ENCODE measurements at places on chromosomes 3 and 15. TPM values are rescaled to one million over a fixed set of nuclear protein-coding genes. Genes with fewer than 3 reads are reported as not detected.

Gene NR2F2
- total RNA-seq: not detected

- H3K27me3 ChIP-seq: no peaks in the 10 kb centered on the region
- H3K36me3 ChIP-seq: peaks cover 2% of the 10 kb centered on the region
- H3K27ac ChIP-seq: no peak overlapping the region
- no peak for DNase-seq
Measured at GRCh38 chr15:101618076-101618475, 34.1 kb downstream of the TM2D3 start.

DNA sequence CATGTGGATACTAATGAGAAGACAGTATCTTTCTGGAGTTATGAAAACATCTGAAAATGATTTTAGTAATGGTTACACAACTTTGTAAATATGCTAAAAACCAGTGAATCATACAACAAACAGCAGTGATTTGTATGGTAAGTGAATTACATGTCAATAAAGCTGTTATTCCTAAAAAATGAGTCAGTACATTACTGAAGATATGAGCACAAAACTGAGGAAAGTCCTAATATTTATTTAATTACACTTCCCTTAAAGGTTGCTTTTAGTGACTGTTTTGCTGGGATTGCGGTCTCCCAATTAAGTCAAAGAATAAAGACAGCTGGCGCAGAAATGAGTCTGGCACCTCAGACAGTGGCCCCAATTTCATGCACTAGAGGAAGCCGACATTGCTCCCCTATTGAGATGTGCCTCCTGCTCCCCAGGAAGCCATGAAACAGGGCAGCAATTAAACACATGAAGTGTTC is 50.9 kb upstream of the FSIP1 start:
- H3K4me1 ChIP-seq: no peaks in the 10 kb centered on the region
- H3K36me3 ChIP-seq: no peaks in the 10 kb centered on the region
- H3K27ac ChIP-seq: no peak overlapping the region
- DNase-seq: no peak
- H3K4me3 ChIP-seq: no peak overlapping the region

DNA sequence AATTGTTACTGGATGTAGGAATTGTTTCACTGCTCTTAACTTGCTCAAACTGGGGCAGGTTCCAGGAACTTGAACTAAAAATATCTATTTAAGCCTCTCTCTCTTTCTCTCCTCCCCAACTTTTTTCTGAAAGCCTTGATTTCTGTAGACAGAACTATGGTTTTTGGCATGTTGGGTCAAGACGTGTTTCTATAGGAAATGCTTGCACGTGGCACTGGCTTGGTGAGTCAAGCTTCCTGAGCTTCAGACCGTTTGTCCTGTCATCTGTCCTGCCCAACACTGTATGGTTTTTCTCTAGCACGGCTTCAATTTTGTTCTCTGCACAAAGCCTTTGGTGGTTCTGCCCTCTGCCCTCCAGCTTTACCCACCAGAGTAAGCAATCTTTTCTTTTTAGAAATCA is 13.5 kb downstream of the EAF1 start:
- H3K27me3 ChIP-seq: no peaks in the 10 kb centered on the region
- peaks cover 70% of the 10 kb centered on the region for H3K36me3 ChIP-seq
- peak overlapping the region; percentile 32 for H3K27ac ChIP-seq
- peaks cover 27% of the 10 kb centered on the region for H3K4me1 ChIP-seq
- peak overlapping the region; percentile 9 for H3K4me3 ChIP-seq

GRCh38 chr15:63672369-63672768 is 75.2 kb downstream of the FBXL22 start:
- peak overlapping the region; percentile 67 for H3K27ac ChIP-seq
- H3K4me1 ChIP-seq: peaks cover 27% of the 10 kb centered on the region

DNA sequence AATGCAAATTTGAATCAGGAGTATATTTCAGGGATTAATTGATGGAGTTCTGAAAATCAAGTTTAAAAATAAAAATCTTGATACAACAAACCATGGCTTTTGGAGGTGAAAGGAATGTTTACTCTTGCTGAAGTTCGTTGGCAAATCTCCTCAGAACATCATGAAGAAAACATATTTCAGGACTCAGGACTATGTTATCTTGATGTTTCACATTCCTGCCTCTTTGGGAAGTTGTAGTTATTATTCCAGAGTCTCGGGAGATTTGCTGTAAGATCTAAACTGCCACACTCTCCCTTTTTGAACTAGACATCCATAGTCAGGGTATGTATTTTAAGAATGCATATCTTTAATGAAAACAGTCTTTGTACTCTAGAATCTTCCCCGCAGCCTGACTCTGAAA is 271.2 kb downstream of the RBMS3 start:
- DNase-seq: no peak
- peaks cover 2% of the 10 kb centered on the region for H3K27me3 ChIP-seq
- no peaks in the 10 kb centered on the region for H3K36me3 ChIP-seq
- no peak overlapping the region for H3K4me3 ChIP-seq

GRCh38 chr3:96192966-96193550 is 621.3 kb upstream of the EPHA6 start:
- H3K4me1 ChIP-seq: no peaks in the 10 kb centered on the region
- no peak for DNase-seq
- H3K27me3 ChIP-seq: no peaks in the 10 kb centered on the region
- H3K27ac ChIP-seq: no peak overlapping the region

DNA sequence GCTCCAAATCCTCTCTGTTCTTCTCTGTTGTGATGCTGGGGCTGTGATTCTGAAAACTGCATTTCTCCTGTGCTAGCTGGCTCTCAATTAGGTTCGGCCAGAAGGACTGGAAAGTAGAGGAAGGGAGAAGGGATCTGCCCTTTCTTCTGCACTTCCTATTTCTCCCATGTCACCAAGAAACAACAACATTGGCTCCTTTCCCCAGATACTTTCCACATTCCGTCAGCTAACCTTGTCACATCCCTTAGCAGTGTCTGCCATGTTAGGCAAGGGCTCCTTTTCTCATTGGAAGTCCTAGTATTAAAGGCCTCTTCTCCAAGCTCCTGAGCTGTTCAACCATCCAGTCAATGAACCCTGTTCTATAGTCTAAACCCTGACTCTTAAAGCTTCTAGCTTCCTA is 171.1 kb downstream of the ZNF621 start:
- H3K36me3 ChIP-seq: no peaks in the 10 kb centered on the region
- no peaks in the 10 kb centered on the region for H3K4me1 ChIP-seq
- no peak overlapping the region for H3K4me3 ChIP-seq

DNA sequence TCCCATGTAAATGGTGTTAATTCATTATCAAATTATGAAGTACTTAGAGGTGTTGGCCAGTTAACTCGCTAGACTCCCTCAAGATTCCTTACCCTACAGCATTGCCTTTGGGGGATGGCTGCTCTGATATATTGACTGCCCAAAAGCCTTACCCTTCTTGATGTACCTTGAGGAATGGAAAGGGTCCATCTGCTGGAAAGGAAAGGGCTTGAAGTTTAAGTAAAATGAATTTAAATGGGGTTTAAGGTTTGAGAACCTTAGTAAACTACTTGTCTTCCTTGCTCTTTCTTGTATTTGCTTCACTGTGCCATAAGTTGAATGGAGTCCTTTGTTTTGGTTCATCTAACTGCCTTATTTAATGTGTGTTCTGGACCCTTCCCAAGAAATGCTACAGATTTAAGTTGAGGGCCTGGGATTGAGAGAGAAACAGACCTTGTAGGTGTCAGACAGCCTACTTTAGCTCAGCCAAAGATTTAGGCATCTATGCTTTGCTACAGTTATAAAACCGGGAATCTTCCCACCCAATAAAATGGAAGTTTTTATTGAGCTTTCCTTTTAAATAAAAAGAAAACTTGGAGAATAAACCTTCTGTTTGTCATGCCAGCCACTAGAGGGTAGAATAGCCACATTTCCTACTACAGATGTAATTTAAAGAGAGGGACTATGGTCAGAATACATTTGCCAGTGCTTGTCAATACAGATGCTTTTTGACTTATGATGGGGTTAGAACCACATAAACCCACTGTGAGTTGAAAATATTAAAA is 25.3 kb downstream of the CMSS1 start:
- H3K36me3 ChIP-seq: peaks cover 1% of the 10 kb centered on the region
- no peak for DNase-seq
- no peak overlapping the region for H3K27ac ChIP-seq
- peaks cover 16% of the 10 kb centered on the region for H3K4me1 ChIP-seq

DNA sequence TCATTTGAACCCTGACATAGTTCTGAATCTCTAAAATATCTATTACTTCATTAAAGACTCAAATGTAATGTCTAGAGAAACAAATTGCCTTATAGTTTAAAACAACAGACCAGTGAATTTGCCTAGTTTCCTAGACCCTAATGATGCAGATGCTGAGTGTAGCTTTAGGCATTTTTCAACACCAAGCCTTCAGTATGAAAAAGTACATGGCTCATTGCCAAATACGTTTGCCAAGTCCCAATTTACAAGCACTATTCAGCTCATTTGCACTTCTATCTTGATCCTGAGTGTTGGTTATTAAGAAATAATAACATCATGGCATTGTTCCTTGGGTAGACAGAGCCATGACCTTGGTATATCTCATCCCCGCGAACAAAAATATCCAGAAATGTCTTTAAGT is 46.8 kb downstream of the EOMES start:
- no peak overlapping the region for H3K4me3 ChIP-seq
- H3K27me3 ChIP-seq: no peaks in the 10 kb centered on the region
- no peak for DNase-seq

DNA sequence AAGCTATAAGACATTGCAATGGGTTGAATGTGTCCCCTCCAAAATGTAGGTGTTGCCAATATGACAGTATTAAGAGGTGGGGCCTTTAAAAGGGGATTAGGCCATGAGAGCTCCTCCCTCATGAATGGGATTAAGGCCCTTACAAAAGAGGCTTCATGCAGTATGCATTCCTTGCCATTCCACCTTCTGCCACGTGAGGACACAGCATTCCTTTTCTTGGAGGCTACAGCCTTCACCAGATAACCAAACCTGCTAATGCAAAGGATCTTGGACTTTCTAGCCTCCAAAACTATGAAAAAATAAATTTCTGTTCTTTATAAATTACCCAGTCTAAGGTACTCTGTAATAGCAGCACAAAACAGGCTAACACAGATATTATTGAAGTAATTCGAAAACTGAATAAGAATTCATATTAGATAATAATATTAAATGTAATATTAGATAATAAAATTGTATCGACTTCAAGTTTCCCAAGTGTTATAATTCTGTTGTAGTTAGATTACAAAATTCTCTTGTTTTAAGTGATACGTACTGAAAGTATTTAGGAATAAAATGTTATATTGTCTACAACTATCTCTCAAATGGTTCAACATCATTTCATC is 29.4 kb upstream of the ATP8B4 start:
- H3K27me3 ChIP-seq: peaks cover 2% of the 10 kb centered on the region
- peaks cover 26% of the 10 kb centered on the region for H3K4me1 ChIP-seq
- H3K4me3 ChIP-seq: no peak overlapping the region
- DNase-seq: no peak

GRCh38 chr15:98858610-98859023 is 149.0 kb downstream of the PGPEP1L start:
- H3K4me1 ChIP-seq: peaks cover 27% of the 10 kb centered on the region
- no peaks in the 10 kb centered on the region for H3K36me3 ChIP-seq
- H3K27me3 ChIP-seq: no peaks in the 10 kb centered on the region
- H3K27ac ChIP-seq: peak overlapping the region; percentile 29
- DNase-seq: no peak

Gene LRRIQ4
- total RNA-seq: 0.23 TPM

GRCh38 chr3:197050511-197050910 is 20.9 kb upstream of the MELTF start:
- no peak overlapping the region for H3K27ac ChIP-seq
- H3K4me1 ChIP-seq: no peaks in the 10 kb centered on the region
- no peak for DNase-seq

GRCh38 chr3:55959471-55960080 is 472.5 kb upstream of the WNT5A start:
- no peaks in the 10 kb centered on the region for H3K36me3 ChIP-seq
- no peak overlapping the region for H3K4me3 ChIP-seq
- no peaks in the 10 kb centered on the region for H3K4me1 ChIP-seq
- H3K27me3 ChIP-seq: no peaks in the 10 kb centered on the region
- no peak for DNase-seq

Gene PLA1A
- total RNA-seq: 0.19 TPM
